ENCODE measurements at places on chromosomes 5 and 9. TPM values are rescaled to one million over a fixed set of nuclear protein-coding genes. Genes with fewer than 3 reads are reported as not detected.

- H3K4me1 ChIP-seq = peaks cover 4% of the 10 kb centered on the region
- no peaks in the 10 kb centered on the region for H3K27me3 ChIP-seq
These were observed 106.1 kb upstream of the SLC44A1 start for GRCh38 chr9:105138306-105138801.

GRCh38 chr9:98080326-98080725 lies 23.8 kb downstream of the NANS start:
- H3K4me3 ChIP-seq = no peak overlapping the region
- no peak overlapping the region for H3K27ac ChIP-seq
- DNase-seq = no peak
- H3K4me1 ChIP-seq = no peaks in the 10 kb centered on the region
- H3K27me3 ChIP-seq = no peaks in the 10 kb centered on the region

NEUROG1 gene
- not detected for total RNA-seq

GRCh38 chr5:14932902-14933469 lies 61.4 kb upstream of the ANKH start:
- no peak overlapping the region for H3K27ac ChIP-seq
- no peak overlapping the region for H3K4me3 ChIP-seq
- no peaks in the 10 kb centered on the region for H3K4me1 ChIP-seq
- no peaks in the 10 kb centered on the region for H3K36me3 ChIP-seq
- no peaks in the 10 kb centered on the region for H3K27me3 ChIP-seq
